ENCODE measurements at places on chromosomes 11 and 22.

- DNase-seq, result no peak
Measured at GRCh38 chr11:43123443-43123842, 188.4 kb upstream of the API5 start.

- no peak for DNase-seq
Measured at GRCh38 chr11:12411806-12412727, 34.7 kb downstream of the PARVA start.

DNA sequence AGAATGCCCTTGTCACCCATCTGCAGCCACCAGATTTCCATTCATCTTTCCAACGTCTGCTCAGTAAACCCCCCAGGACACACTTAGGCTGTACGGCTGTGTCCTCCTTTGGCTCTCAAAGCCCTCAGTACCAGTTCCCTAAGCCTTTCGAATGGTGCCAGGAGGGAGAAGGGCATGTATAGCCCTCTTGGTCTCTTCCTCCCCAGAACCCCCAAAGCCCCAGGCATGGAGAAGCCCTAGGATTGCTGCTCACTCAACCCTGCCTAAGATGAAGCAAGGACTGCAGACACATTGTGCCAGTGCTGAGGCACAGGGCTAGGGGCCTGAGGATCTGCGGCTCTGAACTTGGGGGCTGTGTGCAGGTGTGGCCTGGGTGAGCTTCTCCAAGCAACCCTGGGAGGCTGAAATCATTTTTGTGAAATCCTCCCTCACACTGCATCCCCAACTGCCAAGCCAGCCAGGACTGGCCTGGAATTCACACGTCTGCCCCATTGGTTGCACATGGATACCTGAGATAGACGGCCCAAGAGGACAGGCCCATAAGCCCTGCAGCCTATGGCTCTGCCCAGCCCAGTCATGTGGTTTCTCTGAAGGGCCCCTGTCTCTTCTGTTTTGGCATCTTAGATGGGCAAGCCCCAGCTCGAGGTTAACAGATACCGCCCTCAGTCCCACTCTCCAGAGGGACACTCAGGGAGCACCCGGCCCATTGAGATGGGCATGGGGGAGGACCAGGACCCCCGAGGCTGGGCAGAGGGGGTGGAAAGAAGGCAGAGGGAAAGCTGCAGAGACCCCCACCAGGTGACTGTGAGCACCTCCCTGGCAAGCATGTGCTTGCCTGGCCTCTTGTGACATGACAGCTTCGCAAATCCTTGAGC is 34.0 kb downstream of the KCNQ1OT1 start:
- no peak for DNase-seq

GRCh38 chr11:41861838-41862237 is 402.4 kb upstream of the LRRC4C start:
- no peak for DNase-seq

- DNase-seq, result no peak
Measured at GRCh38 chr22:48714231-48714630, 1113.4 kb downstream of the BRD1 start.

All from CD4-positive, alpha-beta T cell treated with Interleukin-4 for 1 hour (primary cell).